Suppressor macrophage (primary cell): ENCODE measurements at places on chromosomes 5 and 9.

- no peak for DNase-seq
Observed at GRCh38 chr5:111201705-111202104, 22.5 kb upstream of the CAMK4 start.

GRCh38 chr5:78782728-78783127, 134.2 kb upstream of the LHFPL2 start:
- no peak for DNase-seq

DNA sequence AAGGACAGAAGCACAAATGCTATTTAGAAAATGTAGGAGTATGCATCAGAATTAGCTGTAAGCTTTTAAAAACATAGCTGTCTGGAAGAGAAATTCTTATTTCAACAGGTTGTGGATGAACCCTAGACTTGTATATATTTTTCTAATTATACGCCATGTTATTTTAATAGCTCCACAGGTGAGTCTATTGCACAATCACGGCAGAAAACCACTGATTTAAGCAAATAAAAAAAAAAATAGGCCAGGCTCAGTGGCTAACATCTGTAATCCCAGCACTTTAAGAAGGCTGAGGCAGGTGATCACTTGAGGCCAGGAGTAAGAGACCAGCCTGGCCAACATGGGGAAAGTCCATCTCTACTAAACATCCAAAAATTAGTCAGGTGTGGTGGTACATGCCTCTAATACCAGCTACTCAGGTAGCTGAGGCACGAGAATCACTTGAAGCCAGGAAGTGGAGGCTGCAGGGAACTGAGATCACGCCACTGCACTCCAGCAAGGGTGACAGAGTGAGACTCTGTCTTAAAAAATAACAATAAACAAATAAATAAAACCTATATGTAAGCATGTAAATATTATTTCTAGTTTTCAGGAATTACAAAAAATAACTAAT, 11.7 kb downstream of the TRIM23 start:
- no peak for DNase-seq

DNA sequence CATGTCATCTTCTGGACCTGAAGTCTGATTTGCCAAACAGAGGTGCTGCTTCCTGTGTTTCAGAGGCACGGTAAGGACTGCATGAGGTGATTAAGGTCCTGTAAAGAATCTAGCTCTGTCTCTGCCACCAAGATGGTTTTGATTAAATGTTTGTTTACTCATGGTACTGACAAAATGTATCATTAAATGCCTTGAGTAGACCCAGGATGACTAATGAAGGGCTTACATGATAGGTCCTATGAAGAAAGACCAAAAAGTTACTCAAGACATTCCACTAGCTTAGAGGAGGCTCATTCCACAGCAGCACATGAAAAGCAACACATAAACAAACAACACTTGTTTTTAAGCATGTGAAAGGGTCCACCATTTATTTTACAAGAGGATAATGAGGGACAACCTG, 100.9 kb downstream of the BOD1 start:
- no peak for DNase-seq

DNA sequence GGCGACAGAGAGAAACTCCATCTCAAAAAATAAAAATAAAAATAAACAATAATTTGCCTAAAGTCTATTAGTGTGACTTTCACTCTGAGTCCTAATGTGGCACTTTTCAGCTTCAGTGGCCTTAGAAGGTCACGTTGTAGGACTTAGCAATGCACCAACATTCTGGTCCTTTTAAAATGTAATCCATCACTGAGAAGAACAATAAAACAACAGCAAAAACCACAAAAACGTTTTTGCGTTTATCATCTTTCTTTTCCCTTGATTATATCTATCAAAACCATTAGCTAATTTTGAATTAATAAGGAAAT, 190.1 kb upstream of the ZNF608 start:
- DNase-seq = no peak
